Stimulated activated CD8-positive, alpha-beta memory T cell treated with anti-CD3 and anti-CD28 coated beads, Interleukin-7, amount 100 ng/mL, for 24 hours (primary cell): ENCODE measurements at places on chromosomes 2 and 18.

DNA sequence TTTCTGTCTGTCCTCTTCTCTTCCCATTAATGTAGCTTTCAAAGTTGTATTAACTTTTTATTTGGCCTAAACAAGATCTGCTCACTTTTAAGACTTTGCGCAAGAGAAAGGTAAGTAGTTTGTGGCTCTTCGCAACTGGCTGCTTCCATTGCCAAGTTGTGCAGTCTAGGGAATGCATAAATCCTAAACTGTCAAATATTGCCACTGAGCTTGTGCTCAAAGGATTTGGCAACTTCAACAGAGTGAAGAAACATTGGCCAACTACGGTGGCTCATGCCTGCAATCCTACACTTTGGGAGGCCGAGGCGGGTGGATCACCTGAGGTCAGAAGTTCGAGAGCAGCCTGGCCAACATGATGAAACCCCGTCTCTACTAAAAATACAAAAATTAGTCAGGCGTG is 826.4 kb downstream of the EPHA4 start:
- no peak for DNase-seq

DNA sequence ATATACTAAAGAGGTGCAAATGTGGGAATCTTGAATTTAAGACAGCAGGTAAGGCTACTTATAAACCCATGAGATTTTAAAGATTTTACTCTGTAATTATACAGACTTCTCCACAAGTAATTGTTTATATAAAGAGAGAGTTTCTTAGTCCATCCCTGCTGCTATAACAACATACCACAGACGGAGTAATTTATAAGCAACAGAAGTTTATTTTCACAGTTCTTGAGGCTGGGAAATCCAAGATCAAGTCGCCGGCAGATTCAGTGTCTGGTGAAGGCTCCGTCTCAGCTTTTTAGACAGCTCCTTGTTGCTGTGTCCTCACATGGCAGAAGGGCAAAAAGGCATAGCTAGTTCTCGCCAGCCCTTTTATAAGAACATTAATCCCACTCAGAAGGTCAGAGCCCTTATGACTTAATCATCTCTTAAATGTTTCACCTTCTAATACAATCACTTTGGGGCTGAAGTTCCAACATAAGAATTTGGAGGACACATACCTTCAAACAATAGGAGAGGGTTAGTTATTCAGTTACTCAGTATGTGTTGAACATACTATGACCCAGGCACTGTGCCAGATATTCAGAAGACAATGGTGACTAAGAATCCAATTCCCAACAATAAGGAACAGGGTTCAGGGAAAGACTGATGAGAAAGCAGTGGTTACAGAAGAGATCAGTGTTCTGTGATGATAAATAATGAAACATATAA is 466.0 kb downstream of the RIT2 start:
- DNase-seq: no peak

DNA sequence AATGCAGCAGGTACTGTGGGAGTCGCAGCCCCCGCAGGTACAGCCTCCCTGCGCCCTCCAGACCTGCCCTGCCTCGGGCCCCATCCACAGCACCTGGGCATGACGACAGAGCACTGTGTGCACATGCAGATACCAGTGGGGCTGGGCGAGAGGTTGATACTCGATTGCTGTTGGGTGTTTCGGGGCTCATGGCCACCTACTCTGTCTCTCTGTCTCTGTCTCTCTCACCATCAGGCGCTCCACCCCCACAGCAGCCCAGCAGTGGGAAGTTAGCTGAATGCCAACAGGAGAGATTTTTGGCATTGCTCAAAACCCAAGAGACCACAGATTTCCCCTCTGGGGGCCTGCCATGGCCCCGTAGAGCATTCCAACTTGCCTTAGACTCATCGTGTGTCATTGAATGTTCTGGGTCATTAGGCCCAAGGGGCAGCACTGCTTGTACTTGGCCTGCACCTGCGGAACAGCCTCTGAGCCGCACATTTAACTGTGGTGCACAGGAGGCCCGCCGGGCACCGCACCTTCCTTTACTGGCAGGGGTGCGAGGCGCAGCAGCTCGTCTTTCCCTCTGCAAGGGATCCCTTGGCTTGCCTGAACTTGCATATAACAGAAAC is 18.8 kb downstream of the KCNIP3 start:
- no peak for DNase-seq

DNA sequence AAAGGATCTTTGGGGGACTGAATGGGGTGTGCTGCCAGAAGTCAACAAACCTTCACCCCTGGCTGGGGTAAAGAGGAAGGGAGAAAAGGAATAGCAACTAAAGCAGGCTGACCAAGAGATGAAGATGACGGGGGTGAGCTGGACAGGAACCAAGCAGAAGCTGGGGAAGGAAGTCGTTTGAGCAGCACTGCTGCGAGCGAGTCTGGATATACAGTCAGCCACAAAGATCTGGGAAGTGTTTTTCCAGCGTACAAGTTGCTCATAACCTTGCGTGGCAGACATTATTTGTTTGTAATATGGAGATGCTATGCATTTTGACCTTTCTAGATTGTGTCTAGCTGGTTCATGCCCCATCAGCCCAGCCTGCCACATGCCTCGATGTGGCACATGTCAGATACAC is 71.2 kb downstream of the EIF2AK3 start:
- DNase-seq: no peak

DNA sequence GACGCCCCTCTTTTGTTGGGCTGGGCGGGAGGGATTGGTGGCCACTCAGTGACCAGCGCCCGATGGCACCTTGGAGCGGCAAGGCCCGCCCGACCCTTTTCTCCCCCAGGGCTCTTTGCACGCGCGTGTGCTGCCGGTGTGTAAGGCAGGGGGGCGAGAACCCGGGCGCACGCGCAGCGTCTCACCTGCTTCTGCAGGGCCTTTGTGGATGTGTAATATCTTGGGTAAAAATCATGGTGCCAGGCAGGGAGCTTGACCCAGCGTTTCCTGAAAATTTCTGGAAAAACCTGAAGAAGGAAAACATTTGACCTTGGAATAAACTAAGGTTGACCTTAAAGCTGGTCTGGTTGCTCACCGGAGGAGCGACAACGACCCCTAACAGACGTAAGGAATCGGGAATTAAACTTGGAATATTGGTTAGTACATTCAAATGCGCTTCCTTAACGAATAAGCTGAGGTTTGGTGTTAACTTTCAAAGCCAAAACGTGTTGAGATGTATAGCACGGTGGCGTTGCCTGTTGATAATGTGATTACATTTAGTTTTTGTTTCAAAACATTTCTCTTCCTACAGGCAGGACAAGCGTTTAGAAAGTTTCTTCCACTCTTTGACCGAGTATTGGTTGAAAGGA is 438 bp downstream of the HSPE1 start:
- DNase-seq: no peak

GRCh38 chr2:120543899-120544298 is 191.8 kb upstream of the GLI2 start:
- DNase-seq: no peak

DNA sequence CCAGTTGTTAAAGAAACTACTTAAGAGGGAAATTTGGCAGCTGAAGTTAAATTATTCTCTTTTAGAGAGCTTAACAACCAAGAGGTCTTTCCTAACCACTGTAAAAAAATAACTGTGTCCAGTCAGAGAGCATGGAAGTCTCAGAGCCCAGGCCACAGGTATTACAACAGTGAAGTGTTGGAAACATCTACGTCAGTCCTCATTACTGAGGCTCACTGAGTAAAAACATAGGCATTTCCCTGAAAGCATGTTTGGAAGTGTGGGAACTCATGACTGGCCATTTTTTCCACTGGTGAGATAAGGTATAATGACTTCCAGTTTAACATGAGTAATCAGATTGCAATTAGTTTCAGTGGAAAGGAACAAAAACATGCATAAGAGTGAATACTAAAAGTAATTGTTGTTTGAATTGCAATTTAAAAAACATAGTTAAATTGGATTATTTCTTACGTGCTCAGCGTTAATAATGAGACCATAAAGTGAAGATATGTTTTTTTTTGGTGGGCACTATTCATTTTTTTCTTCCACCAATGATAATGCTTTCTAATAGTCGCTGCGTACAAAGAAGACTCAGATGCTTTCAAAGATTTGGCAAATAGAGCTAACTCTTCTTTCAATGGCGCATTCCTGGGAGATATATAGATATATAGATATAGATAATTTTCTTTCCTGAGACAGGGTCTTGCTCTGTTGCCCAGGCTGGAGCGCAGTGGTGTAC is 60.8 kb downstream of the EFEMP1 start:
- no peak for DNase-seq

- DNase-seq: no peak
These were observed 59.1 kb downstream of the TRABD2A start for GRCh38 chr2:84821806-84822205.

GRCh38 chr2:30038419-30038818 is 108.4 kb upstream of the YPEL5 start:
- no peak for DNase-seq

GRCh38 chr2:88500691-88501090 is 48.2 kb upstream of the FOXI3 start:
- no peak for DNase-seq

DNA sequence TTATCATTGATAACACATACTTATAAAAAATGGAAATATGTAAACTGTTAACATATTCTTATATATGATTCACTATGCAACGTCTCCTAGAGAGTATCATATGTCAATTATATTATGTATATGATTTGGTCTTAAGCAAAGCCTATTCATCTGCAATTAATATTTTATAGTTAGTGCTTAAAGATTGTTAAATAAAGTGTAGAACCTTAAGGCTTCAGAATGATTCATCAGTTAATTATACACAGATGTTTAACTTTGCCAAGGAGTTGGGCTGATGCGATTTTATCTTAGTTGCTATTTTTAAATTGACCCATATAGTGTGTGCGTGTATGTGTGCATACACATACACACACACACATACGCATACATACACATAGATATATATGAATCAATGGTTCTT is 323.1 kb downstream of the RBM43 start:
- no peak for DNase-seq

GRCh38 chr2:237388036-237388435 is 25.9 kb downstream of the COL6A3 start:
- DNase-seq: no peak

DNA sequence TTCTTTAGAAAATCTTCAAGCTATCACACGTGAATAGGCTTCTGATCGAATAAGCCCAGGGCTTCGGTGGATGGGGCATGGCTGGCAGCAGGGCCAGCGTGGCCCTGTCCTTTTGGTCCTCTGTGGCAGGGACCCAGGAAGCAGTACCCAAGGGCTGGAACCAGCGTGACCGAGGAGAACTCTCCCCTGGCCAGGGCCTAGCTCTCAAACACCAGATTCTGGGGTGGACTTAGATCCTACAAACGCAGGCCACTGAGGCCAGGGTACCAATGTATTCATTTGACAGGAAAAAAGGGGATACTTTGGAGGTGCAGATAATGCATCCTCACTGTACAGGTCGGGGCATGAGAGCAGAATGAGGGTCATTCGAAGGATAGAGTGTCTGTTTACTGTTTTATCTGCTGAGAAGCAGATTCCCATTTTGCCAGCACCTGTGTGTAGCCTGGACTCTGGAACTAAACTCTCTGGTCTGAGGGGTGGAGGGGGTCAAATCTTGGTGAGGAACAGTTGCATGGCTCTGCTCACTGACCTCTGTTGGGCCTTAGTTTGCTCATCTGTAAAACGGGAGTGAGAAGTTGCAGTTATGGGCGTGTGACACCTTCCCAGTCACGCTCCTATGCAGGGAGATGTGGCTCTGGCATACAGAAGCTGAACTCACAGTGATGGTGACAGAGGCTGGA is 51.4 kb downstream of the SH3BP4 start:
- DNase-seq: no peak

- no peak for DNase-seq
These were observed 66.8 kb upstream of the CTAGE1 start for GRCh38 chr18:22484471-22484870.

DNA sequence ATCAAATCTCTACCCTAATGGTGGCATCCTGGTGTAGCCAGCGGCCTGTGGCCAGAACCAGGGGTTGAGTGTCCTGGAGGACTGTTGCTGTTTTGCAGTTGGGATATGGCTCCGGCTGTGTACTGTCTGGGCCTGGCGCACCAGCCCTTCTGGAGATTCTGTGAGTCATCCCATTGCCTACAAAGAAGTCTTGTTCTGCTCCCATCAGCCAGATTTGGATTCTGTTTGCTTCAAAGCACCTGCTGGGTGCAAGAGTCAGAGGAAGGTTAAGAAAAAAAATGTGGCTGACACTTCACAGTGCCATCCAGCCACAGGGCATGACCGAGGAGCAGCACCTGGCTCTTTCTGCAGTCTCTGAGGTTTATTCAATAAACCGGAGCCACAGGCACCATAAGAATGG is 41.0 kb upstream of the ASAP2 start:
- no peak for DNase-seq

DNA sequence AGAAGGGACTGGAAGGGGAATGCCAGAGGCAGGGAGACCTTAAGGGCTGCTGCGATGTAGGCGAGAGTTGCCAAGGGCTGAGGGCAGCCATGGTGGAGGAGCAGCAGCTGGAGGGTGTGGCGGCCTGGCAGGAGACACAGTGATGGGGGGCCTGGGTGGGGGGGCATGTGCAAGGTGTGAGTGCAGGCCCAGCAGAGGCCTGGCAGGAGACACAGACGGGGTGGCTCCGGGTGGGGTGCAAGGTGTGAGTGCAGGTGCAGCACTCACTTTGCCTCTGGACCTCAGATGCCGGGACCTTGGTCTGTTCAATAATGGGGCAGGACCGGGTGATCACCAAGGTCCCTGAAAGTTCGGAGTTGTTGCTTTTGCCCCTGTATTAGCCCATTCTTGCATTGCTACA is 76.2 kb upstream of the ODC1 start:
- DNase-seq: no peak

GRCh38 chr2:159650574-159650973 is 34.2 kb upstream of the BAZ2B start:
- DNase-seq: no peak
